ENCODE measurements at places on chromosomes 1 and 21.

DNA sequence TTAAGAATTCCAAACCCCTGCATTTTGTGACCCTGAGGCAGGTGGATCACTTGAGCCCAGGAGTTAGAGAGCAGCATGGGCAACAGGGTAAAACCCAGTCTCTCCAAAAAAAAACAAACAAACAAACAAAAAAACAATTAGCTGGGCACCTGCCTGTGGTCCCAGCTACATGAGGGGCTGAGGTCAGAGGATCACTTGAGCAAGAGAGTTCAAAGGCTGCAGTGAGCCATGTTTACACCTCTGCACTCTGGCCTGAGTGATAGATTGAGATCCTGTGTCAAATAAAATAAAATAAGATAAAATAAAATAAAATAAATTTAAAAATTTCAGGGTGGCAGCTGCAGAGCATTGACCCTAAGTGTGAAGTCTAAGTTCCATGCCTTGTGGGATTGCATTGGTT is 16.7 kb upstream of the PTGFR start:
- DNase-seq = no peak

DNA sequence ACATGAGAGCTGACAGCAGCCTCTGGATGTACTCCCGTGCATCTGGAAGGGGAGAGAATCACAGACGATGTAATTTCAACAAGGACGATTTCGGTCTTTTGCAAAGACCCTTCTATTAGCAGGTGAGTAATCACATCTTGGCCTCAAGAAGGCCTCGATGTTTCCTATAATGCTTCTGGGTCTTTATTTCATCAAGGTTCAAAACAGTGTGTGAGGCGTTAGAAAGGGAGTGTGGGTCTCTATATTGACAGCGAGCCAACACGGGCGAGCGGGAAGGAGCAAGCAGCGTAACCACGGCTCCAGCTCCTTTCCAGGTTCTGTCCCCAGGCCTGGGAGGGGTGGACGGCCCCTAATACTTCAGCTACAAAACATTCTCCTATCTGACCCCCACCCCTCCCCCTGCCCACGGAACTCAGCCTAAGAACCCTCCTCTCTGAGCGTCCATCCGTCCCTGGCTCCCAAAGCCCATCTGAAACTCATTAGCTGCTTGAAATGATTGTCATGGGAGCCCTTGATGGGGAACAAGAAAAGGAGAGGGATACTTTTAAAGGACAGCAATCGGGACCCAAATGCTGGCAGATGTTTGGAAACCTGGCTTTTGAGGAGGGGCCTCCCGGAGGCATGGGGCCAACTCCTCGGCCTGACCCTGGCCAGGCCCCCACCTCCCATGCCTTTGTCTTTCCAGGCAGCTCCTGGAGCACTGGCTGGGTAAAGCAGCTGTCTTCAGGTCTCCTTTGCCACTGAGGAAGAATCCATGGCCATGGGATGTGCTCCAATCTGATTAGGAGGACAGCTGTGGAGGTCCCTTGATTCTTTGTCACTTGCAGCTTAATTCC is 250.8 kb downstream of the FOXD2 start:
- DNase-seq = no peak

- no peak for DNase-seq
These were observed 90.6 kb upstream of the CNIH3 start for GRCh38 chr1:224525411-224526040.

GRCh38 chr21:39525129-39525528 is 73.4 kb downstream of the SH3BGR start:
- DNase-seq = no peak

DNA sequence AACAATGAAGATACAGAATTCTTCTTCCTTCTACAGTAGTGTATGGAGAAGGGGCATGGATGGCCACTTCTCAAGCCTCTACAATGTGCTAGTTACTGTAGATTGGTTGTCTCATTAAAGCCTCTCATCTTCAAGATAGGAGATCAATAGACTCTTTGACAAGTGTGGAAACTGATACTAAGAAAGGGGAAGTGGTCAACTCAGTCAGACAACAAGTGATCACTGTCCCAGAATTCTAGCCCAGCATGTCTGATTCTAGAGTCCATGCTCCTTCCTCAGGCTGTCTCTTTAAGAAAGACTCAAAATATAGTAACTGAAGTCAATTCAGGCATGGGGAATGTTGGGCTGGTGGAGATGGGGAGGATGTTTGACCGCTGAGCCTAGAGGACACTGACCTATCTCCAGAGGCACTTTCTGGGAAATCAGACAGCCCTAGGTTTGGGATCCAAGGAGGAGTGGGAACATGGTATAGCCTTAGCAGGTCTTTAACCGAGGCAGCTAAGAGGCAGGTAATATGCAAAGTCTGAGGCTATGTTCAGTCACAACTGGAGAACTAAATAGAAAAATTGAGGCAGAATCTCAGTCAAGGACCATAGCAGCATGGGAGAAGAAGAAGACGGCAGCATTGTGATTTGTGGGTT is 39.3 kb upstream of the EYA3 start:
- no peak for DNase-seq

- DNase-seq = no peak
These were observed 202.6 kb downstream of the PDE4B start for GRCh38 chr1:65995336-65995735.

- DNase-seq = no peak
These were observed 996 bp downstream of the CNIH4 start for GRCh38 chr1:224357626-224358124.

GRCh38 chr1:172254521-172255222 is 165.8 kb upstream of the C1orf105 start:
- no peak for DNase-seq

DNA sequence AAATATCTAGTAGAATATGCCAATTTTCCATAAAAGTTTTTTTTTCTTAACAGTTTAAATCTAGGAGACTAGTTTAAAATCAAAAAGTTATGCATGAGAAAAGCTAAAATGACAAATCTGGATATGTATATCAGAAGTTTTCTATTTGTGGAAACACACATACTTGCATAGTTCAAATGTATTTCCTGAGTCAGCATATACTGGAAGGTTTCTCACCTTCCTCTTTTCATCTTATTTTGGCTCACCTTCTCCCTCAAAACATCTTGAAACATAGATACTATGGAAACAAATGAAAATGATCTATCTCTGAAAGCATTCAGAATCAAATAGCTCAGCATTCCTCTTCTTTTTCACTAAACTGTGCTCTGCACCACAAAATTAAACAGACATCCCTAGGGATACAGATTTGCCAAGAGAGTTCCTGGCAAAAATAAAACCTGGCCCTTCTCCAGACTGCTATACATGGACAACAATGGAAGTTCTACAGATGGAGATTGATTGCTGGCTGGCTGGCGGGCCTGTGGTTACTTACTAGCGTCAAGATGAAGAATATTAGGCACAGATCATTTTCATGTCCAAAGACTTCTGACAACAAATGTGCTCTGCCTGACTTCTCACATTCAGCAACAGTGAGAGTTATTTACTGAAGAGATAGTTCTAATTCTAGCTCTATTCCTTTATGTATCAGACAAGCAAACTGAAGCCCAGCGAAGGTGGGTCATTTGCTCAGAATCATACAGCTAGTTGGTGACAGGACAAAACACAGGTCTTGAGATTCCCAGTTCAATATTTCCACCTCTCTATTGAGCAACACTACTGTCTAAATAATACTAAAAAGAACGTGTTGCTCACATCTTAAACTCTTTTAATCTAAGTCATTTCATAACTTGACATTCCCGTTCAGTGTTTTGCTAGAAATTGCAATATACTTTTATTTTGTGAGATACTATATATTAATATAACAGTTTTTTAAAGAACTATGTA is 26.6 kb downstream of the DIPK1A start:
- DNase-seq = no peak

- DNase-seq = no peak
These were observed 81.8 kb downstream of the PHTF1 start for GRCh38 chr1:113677250-113678158.

DNA sequence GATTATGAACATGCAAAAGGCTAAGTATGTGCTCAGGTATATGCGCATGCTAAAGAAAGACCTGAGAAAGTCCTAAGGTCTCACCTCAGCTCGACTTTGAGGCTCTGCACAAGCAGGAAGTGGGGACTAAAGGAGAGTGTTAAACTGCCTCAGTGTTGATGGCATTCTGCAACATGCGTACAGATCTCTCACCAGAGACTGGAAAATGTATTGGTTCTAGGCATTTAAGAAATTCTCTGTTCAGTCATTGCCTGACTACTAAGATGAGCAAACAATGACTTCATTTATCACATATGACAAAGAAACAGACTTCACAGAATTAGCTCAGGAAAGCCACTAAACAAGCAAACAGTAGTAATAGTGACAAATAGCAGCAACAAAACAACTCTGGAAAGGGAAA is 90.8 kb downstream of the USH2A start:
- no peak for DNase-seq

- no peak for DNase-seq
These were observed 230.2 kb upstream of the AJAP1 start for GRCh38 chr1:4424254-4424653.

GRCh38 chr1:160558660-160559380 is 20.5 kb downstream of the CD84 start:
- no peak for DNase-seq

- no peak for DNase-seq
These were observed 131.5 kb upstream of the ZNF648 start for GRCh38 chr1:182192966-182193365.

- no peak for DNase-seq
These were observed 136.2 kb upstream of the DUSP10 start for GRCh38 chr1:221878134-221878533.

GRCh38 chr1:31549809-31550620 is 26.3 kb upstream of the TINAGL1 start:
- DNase-seq = no peak

DNA sequence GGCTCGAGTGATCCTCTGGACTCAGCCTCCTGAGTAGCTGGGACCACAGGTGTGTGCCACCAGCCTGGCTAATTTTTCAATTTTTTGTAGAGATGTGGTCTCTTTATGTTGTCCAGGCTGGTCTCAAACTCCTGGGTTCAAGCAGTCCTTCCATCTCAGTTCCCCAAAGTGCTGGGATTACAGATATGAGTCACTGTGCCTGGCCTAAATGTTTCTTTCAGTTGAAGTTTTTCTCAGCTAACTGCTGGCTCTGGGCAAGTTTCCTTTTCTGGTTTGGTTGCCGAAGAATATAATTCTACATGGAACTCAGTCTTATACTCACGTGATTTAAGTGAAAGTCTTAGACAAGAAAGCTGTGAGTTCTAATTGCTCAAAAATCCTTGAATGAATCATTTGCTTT is 57.0 kb downstream of the SASS6 start:
- DNase-seq = no peak

GRCh38 chr21:43739621-43740435 is 20.9 kb downstream of the PDXK start:
- DNase-seq = no peak

GRCh38 chr21:29416268-29416667 is 117.5 kb downstream of the BACH1 start:
- DNase-seq = no peak

DNA sequence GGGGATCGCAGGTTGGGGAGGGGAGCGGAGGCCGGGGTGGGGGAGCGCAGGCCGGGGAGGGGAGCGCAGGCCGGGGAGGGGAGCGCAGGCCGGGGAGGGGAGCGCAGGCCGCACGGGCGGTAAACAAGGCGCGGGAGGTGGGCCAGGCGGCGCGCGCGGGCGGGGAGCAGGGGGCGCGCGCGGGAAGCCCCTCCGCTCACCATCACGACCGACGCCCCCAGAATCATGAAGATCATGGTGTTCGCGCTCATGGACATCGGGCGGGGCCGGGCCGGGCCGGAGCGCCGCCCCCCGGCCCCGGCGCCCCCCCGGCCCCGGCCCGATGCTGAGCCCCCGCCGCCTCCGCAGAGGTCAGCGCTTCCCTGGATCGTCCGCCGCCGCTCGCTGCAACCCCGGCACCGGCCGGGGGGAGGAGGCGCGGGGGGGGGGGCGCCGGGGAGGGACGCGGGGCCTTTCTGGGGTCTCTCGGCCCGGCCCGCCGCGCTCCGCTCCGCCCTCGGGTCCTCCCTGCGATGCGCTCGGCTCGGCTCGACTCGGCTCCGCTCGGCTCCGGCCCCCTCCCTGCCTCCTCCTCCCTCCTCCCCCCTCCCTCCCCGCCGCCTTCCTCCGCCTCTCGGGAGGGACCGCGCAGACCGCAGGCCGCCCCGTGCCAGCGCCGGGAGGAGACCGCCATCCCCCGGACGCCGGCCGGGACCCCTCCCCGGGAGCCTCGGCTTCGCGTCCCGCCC is at the start of gene TMEM240:
TSS of gene TMEM240 (minus strand) at position 535 of the 728 bp plus-strand sequence. CDS start at position 257, 278 bp downstream.
- DNase-seq = peak; percentile 32

GRCh38 chr21:38459490-38459889 is 38.8 kb downstream of the ERG start:
- no peak for DNase-seq

GRCh38 chr1:103561643-103562395 is 9.6 kb upstream of the AMY2B start:
- DNase-seq = no peak

DNA sequence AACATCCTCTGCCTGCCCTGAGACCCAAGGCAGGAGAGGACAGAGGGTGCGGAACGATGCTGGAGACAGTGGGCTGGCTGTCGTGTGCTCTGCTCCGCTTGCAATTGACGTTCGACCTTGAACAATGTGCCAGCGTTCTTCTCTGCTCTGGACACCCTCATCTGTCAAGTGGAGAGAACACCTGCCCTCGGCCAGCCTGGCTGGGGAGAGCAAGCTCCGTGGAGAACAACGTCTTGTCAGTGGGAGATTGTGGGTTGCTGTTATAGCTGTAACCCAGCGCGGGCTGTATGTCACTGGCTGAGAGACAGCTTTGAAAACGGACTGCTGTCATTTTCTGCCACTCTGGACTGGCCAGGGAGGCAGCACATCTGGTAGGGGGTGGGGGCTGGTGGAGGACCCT is 14.7 kb downstream of the KIAA1614 start:
- DNase-seq = no peak

DNA sequence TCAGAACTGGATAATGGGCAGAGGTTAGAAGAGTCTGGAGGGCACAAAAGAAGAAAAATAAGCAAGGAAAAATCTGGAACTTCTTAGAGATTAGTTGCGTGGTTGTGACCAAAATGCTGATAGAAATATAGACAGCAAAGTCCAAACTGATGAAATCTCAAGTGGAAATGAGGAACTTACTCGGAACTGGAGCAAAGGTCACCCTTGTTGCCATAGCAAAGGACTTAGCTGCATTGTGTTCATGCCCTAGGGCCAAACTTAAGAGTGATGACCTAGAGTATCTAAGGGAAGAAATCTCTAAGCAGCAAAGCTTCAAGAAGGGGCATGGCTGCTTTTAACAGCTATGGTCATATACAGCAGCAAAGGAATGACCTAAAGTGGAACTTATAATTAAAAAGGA is 180.0 kb downstream of the TTLL7 start:
- DNase-seq = no peak

DNA sequence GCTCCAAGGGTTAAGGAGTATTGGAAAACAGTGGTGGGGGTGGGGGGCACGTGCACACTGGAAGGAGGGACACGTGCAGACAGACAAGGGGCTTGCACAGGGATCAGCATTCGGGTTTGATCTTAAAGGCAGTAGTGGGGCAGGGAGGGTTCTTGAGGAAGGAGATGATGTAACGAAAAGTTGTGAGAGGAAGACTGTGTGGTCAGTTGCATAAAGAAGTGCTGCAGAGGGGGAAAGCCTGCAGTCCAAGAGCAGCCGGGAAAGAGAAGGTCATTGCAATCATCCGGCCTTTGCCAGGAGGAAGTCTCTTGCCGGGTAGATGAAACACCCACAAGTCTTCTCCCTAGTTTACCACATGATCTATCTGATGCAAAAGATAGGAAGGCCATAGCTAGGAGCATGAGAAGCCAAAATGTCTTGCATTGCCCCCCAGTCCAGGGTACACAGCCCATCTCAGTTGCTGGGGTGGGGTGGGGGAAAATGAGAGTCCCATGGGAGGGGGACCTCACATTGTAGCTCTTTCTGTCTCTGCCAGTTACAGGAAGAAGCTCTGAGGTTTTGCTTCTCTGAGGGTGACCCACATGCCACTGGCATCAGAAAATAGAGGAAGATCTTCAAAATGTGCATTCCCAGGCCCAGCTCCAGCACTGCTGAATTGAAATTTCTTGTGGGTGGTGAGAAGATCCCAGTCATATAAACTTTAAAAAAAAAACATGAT is 202.5 kb upstream of the RAB4A start:
- no peak for DNase-seq

Data from stimulated activated CD8-positive, alpha-beta memory T cell treated with anti-CD3 and anti-CD28 coated beads, Interleukin-7, amount 100 ng/mL, for 24 hours (primary cell).